PC-9 (cell line): ENCODE measurements at places on chromosomes 1 and 21. TPM values are rescaled to one million over a fixed set of nuclear protein-coding genes. Genes with fewer than 3 reads are reported as not detected.

Gene BARHL2
- total RNA-seq = not detected in 2 replicates

Gene XPR1
- 10.4 and 16.8 TPM in 2 replicates for total RNA-seq

Gene FAM163A
- total RNA-seq = not detected in 2 replicates

Gene B3GALT2
- not detected in 2 replicates for total RNA-seq

Gene CLIC4
- 94.6 and 123 TPM in 2 replicates for total RNA-seq

Gene MPZ
- total RNA-seq = 0.39 and 0.43 TPM in 2 replicates

- no peaks in the 10 kb centered on the region for H3K36me3 ChIP-seq
- no peak overlapping the region for H3K27ac ChIP-seq
- H3K27me3 ChIP-seq = no peaks in the 10 kb centered on the region
- H3K4me3 ChIP-seq = no peak overlapping the region
Observed at GRCh38 chr1:101854271-101854670, 142.5 kb downstream of the OLFM3 start.

- peaks cover 25% of the 10 kb centered on the region for H3K36me3 ChIP-seq
- no peak for DNase-seq
- no peaks in the 10 kb centered on the region for H3K4me1 ChIP-seq
- no peak overlapping the region for H3K27ac ChIP-seq
- H3K4me3 ChIP-seq = no peak overlapping the region
Observed at GRCh38 chr1:67407498-67407897, 22.7 kb downstream of the SERBP1 start.

GRCh38 chr1:228768355-228769000 is 33.2 kb downstream of the RHOU start:
- H3K36me3 ChIP-seq = no peaks in the 10 kb centered on the region
- no peak overlapping the region for H3K4me3 ChIP-seq
- H3K27me3 ChIP-seq = peaks cover 67% of the 10 kb centered on the region
- H3K4me1 ChIP-seq = no peaks in the 10 kb centered on the region
- no peak overlapping the region for H3K27ac ChIP-seq
- DNase-seq = no peak

DNA sequence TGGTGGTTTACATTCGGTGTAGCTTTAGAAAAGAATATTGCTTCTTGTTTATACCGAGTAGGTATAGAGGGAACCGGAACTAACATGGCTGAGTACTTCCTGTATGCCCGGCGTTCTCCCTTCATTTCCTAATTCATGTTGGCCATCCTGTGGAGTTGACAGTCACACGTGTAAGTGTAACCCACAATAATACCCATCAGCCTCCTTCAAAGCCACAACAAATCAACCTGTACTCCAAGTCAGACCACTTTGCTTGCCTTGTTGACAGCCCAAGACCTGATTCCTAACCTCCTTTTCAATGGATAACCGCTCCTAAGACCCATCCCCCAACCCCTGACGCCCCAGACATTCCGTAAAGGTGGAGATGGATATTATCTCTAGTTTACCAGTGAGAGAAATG is 42.1 kb downstream of the UBE2U start:
- no peaks in the 10 kb centered on the region for H3K27me3 ChIP-seq
- H3K4me3 ChIP-seq = no peak overlapping the region
- H3K36me3 ChIP-seq = no peaks in the 10 kb centered on the region
- no peak for DNase-seq

GRCh38 chr1:172394141-172394751 is 26.2 kb upstream of the C1orf105 start:
- no peaks in the 10 kb centered on the region for H3K4me1 ChIP-seq
- H3K27me3 ChIP-seq = no peaks in the 10 kb centered on the region
- no peaks in the 10 kb centered on the region for H3K36me3 ChIP-seq
- no peak overlapping the region for H3K4me3 ChIP-seq
- DNase-seq = no peak

DNA sequence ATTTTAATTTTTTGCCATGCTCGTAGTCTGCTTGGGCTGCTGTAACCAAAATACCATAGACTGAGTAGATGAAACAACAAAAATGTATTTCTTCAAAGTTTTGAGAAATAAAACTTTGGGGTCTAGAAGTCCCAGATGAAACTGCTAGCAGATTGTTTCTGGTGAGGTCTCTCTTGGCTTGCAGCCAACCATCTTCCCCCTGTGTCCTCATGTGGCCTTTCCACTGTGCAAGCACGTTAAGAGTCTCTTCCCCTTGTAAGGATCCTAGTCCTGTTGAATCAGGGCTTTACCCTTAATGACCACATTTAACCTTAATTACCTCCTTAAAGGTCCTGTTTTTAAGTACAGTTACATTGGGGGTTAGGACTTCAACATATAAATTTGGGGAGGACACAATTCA is 86.6 kb downstream of the PTBP2 start:
- H3K27me3 ChIP-seq = no peaks in the 10 kb centered on the region
- H3K4me3 ChIP-seq = no peak overlapping the region
- peaks cover 46% of the 10 kb centered on the region for H3K36me3 ChIP-seq

DNA sequence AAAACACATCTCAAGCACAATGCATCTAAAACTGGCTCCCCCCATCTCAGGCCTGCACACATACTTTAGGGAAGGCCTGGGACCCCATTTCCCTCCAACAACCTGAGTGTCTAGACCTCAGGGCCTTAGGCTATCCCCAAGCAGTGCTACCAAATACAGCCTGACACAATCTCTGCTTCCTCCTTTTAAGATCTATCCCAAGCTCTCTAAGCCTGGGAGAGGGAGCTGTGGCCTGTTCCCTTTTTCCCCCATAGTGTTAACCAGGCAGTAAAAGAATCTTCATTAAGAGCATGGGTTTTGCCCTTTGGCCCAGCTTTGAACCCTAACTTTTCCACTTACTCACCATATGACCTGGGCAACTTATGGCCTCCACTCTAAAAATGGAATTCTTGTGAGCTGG is 10.8 kb upstream of the COL8A2 start:
- H3K4me1 ChIP-seq = 0 out of 2 replicates have a peak, but pooled peaks cover 5% of the 10 kb centered on the region
- peaks cover 18% of the 10 kb centered on the region for H3K36me3 ChIP-seq
- no peak overlapping the region for H3K4me3 ChIP-seq
- DNase-seq = no peak
- H3K27me3 ChIP-seq = no peaks in the 10 kb centered on the region

DNA sequence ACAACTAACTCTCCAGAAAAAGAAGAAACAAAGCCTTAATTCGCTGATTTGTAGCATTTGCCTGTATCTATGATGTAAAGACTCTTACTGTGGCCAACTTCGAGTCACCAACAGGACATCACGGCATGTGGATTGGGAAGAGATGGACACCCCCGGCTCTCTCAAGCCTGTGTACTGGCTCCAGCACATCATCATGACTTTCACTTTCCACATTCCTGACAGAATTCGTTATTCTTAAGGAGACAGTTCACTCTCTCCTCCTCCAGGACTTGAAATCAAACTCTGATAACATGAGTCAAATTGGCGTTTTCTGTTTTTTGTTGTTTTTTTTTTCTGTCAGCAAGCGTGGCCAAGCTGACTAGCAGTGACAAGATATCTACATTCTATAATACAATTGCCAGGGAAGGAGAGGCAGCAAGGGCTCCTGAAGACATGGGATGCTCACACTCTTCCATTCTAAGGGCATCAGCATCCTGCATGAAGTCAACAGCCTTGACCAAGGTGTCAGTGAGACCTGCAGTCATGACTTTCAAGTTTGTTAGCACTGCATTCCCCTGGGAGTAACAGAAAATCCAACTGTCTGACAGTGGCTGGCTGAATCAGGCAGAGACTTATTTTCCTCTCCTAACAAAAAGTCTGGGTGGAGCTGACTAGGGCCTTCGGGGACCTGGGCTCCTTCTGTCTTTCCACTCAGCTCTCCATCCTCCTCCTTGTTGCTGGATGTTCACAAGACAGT is 13.3 kb upstream of the TRAF3IP3 start:
- H3K27me3 ChIP-seq = no peaks in the 10 kb centered on the region
- DNase-seq = no peak
- H3K4me3 ChIP-seq = no peak overlapping the region
- H3K36me3 ChIP-seq = no peaks in the 10 kb centered on the region
- H3K4me1 ChIP-seq = no peaks in the 10 kb centered on the region

DNA sequence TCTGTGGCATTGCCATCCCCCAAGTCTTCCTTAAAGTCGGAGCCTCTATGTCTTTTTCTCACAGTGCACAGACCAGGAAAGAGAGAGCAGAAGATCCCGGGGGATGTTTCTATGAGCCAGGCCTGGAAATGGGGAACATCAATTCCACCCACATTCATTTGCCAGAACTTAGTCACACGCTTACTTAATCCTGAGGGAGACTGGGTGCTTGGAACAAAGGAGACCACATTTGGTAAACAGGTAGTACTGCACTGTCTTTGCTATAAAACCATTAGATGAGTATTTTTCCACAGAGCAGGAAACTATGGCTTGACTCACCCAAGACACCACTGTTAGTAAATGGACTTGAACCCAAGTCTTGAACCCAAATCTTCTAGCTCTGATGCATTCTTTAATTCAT is 60.7 kb upstream of the CTTNBP2NL start:
- H3K36me3 ChIP-seq = no peaks in the 10 kb centered on the region
- no peaks in the 10 kb centered on the region for H3K4me1 ChIP-seq
- peaks cover 96% of the 10 kb centered on the region for H3K27me3 ChIP-seq
- no peak overlapping the region for H3K27ac ChIP-seq
- DNase-seq = no peak
- H3K4me3 ChIP-seq = no peak overlapping the region

- H3K27me3 ChIP-seq = no peaks in the 10 kb centered on the region
- no peak overlapping the region for H3K27ac ChIP-seq
- peaks cover 20% of the 10 kb centered on the region for H3K36me3 ChIP-seq
- no peaks in the 10 kb centered on the region for H3K4me1 ChIP-seq
- no peak for DNase-seq
Observed at GRCh38 chr1:1806890-1807289, 28.6 kb upstream of the NADK start.
